ENCODE measurements at places on chromosomes 4 and X. TPM values are rescaled to one million over a fixed set of nuclear protein-coding genes. Genes with fewer than 3 reads are reported as not detected.

The SLC7A11 gene
- total RNA-seq, result 10.3 TPM

The AKAP14 gene
- total RNA-seq, result not detected

The HTR2C gene
- not detected for total RNA-seq

The SMC1A gene
- 21.3 TPM for total RNA-seq

The RPL36A gene
- 145 TPM for total RNA-seq

The MGARP gene
- 1.8 TPM for total RNA-seq

The EREG gene
- 13.5 TPM for total RNA-seq

The PORCN gene
- total RNA-seq, result 16.8 TPM

The PDGFRA gene
- total RNA-seq, result 254 TPM

The NUDT11 gene
- 10.3 TPM for total RNA-seq

The MAGEC2 gene
- total RNA-seq, result not detected

The HPSE gene
- total RNA-seq, result 3.7 TPM

The FGA gene
- not detected for total RNA-seq

All from subcutaneous preadipocyte (primary cell).